ENCODE measurements at places on chromosomes 16 and 17. TPM values are rescaled to one million over a fixed set of nuclear protein-coding genes. Genes with fewer than 3 reads are reported as not detected.

Gene WSCD1
- total RNA-seq, result 41.3 TPM

Gene RPS2
- total RNA-seq, result 3,079 TPM

Gene KLHL10
- total RNA-seq, result 0.65 TPM

Gene TMEM204
- total RNA-seq, result not detected

DNA sequence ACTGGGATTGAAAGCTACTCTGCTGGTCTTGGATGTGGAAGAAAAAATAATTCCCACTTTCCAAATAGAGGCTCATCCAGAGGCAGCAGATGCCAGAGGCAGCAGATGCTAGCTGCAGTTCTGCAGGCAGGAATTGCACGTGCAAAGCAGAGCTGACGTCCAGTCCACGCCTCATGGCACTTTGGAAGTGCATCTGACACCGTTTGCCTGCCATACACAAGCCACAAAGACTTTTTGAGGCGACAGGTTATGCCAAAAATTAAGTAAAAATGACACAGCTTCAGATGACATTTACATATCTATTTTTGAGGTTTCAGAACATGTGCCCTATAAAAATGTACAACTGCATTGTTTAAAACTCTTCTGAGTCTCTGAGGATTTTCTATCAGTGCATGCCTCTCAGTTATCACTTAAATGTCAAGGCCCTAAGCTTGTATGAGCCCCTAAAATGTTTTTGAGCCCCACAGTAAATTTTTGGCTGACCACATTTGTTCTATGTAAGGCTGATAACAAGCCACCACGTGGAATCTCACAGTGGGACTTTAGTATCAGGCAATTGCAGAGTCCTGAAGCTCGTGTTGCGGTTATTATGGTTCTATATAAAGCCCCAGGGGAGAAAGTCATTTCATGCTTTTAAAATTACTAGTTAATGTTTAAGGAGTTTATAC, 239.2 kb downstream of the PRKCA start:
- DNase-seq, result no peak
- no peaks in the 10 kb centered on the region for H3K36me3 ChIP-seq
- H3K27me3 ChIP-seq, result no peaks in the 10 kb centered on the region
- H3K27ac ChIP-seq, result no peak overlapping the region

DNA sequence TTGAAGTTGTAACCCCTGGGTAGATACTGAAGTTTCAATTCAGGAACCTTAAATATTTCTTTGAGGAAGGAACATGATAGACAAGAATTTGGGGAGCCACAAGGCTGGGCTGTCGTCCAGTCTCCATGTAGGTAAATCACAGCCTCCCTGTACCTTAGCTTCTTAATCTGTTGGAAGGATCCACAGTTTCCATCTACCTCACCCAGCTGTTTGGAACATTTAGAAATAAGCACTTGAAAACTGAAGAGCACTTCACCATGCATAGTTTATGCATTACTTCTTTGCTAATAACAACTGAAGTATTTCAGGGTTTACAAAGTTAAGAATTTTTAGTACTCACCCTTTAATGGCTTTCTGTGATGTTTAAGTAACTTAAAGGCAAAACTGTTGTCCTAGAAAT, 17.2 kb downstream of the TXNDC11 start:
- H3K27me3 ChIP-seq, result no peaks in the 10 kb centered on the region
- no peak overlapping the region for H3K27ac ChIP-seq
- H3K36me3 ChIP-seq, result no peaks in the 10 kb centered on the region
- no peaks in the 10 kb centered on the region for H3K4me1 ChIP-seq
- no peak for DNase-seq

DNA sequence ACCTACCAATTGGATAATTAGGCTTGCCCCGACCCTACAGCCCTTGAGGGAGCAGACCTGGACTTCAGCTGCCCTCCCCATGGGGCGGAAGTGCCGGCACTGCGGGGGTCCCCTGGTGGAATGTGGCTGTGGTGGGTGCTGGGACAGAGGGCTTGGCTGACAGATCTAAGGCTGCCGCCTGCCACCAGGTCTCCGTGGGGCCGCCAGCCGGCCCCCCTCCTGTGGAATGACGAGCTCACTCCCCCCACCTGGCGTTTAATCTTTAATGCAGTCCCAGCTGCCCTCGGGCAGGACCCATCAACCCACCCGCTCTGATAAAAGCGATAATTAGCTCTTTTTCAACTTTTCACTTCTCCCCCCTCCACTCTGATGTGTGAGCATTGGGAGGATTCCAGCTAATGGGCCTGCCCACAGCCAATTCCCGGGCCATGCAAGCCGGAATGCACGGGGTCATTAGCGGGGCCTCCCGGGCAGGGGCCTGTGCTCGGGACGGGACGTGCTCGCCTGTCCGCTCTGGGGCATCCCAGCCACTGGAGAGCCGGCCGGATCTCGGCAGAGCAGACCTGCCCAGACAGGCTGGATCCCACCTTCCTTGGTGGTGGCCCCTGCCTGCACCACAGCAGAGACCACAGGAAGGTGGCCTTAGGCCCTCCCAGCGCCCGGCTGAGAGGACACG, 28.3 kb upstream of the GOSR2 start:
- no peak overlapping the region for H3K27ac ChIP-seq
- DNase-seq, result peak; percentile 39
- H3K36me3 ChIP-seq, result no peaks in the 10 kb centered on the region
- H3K4me3 ChIP-seq, result no peak overlapping the region
- H3K27me3 ChIP-seq, result no peaks in the 10 kb centered on the region

DNA sequence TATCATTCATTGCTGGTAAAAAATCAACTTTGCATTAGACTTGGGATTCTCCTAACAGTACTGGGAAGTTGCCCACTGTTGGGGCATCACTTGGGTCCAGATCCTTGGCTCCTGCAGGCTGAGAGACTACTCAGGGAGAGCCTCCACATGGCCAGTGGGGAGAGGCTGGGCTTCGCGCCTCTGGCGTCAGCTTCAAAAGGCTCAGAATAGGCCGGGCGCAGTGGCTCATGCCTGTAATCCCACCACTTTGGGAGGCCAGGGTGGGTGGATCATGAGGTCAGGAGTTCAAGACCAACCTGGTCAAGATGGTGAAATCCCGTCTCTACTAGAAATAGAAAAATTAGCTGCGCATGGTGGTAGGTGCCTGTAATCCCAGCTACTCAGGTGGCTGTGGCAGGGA, 3.4 kb upstream of the CSHL1 start:
- peaks cover 4% of the 10 kb centered on the region for H3K27me3 ChIP-seq
- H3K36me3 ChIP-seq, result no peaks in the 10 kb centered on the region
- no peak overlapping the region for H3K27ac ChIP-seq
- no peak overlapping the region for H3K4me3 ChIP-seq

GRCh38 chr17:2916461-2916860, 120.2 kb downstream of the RAP1GAP2 start:
- no peak for DNase-seq
- no peaks in the 10 kb centered on the region for H3K4me1 ChIP-seq
- H3K27me3 ChIP-seq, result no peaks in the 10 kb centered on the region
- no peak overlapping the region for H3K27ac ChIP-seq
- no peak overlapping the region for H3K4me3 ChIP-seq
- H3K36me3 ChIP-seq, result no peaks in the 10 kb centered on the region

GRCh38 chr17:4014148-4014927, 50.1 kb upstream of the ATP2A3 start:
- no peaks in the 10 kb centered on the region for H3K4me1 ChIP-seq
- H3K4me3 ChIP-seq, result no peak overlapping the region
- no peak for DNase-seq
- no peaks in the 10 kb centered on the region for H3K27me3 ChIP-seq
- H3K36me3 ChIP-seq, result no peaks in the 10 kb centered on the region

DNA sequence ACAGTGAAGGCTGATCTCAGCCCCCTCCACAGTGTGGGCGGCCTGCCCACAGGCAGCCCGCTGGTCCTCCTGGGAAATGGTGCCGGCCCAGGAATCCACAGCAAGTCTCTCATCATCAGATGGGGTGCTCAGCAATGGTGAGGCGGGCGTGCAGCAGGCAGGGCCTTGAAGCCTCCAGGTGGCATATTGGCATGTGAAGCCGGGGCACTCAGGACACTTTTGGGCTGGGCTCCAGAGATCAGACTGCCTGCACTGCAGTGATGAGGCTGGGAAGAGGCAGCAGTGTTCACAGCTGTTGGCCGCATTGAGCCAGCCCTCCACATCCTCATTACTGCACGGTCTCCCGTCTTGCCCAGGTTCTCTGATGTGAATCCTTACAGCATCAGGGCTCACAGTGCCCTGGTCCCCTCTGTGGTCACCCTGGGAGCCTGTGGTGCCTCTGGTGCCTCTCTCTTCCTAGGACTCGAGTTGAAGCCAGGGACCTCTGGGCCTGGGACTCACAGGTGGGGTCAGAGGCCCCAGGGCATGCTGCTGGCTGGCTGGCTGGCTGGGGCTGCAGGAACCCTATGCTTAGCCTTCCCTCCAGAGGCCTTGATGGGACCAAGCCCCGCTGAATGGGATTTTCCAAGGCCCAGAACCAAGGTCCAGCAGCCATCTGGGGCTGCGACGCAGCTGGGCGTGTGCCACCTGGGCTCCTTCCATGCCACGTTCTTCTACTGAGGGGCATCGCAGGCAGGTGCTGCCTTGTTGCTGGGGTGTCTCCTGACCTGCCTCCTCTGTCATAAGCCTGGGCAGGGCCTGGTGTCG, 48.6 kb downstream of the TNFRSF13B start:
- no peaks in the 10 kb centered on the region for H3K27me3 ChIP-seq
- no peak for DNase-seq

DNA sequence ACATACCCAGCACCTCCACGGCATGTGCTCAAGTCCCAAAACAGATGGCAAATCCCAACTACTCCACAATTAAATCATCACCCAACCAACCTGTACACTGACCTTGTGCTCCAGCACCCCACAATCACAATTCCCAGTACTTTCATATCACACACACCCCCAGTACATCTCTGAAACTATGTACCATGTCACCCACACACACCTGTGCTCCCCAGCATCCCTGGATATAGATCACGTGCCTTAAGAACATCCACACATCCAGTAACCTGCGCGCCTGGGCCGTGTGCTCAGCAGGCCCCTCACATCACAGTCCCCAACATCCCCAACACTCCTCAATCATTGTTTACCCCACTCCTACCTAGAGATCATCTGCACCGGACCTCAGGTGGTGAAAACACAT, 2.1 kb downstream of the NLGN2 start:
- no peak for DNase-seq
- H3K4me3 ChIP-seq, result no peak overlapping the region
- H3K4me1 ChIP-seq, result peaks cover 19% of the 10 kb centered on the region
- no peaks in the 10 kb centered on the region for H3K27me3 ChIP-seq
- peaks cover 8% of the 10 kb centered on the region for H3K36me3 ChIP-seq

DNA sequence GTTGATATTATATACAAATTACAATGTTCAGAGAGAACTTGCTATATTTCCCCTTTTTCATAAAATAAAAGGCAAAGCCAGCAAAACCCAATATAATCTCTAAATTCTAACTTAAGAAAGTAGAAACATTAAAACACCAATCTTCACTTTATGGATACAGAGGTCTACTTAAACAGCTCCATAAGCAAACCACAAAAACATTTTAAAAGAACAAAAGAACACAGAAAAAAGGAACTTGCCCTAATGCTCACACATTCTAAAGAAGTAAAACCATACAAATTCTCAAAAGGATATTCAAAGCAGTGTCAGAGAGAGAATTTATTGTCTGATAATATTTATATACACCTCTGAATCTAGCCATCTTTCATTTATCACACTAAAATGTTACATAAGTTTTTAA, 606 bp downstream of the ABCA10 start:
- no peaks in the 10 kb centered on the region for H3K36me3 ChIP-seq
- DNase-seq, result no peak
- H3K27me3 ChIP-seq, result no peaks in the 10 kb centered on the region

DNA sequence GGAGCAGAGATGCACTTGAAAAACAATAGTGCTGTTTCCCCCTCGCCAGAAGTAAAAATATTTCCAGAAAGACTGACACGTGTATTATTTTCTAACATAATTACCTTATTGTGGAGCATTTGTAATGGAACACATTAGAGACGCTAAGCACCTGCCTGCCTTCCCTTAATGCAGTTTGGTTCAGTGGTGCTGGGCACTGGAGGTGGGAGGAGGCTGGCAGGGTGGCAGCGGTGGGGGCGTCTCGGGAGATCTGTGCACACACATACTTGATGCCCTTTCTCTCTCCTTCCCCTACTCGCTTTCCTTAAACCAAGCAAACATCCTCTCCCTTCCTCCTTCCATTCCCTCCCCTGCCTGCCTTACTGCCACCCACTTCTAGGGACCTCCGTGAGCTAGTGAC, 156.6 kb upstream of the SDK2 start:
- no peaks in the 10 kb centered on the region for H3K27me3 ChIP-seq
- H3K36me3 ChIP-seq, result no peaks in the 10 kb centered on the region
- no peak overlapping the region for H3K4me3 ChIP-seq
- DNase-seq, result no peak
- H3K27ac ChIP-seq, result no peak overlapping the region

DNA sequence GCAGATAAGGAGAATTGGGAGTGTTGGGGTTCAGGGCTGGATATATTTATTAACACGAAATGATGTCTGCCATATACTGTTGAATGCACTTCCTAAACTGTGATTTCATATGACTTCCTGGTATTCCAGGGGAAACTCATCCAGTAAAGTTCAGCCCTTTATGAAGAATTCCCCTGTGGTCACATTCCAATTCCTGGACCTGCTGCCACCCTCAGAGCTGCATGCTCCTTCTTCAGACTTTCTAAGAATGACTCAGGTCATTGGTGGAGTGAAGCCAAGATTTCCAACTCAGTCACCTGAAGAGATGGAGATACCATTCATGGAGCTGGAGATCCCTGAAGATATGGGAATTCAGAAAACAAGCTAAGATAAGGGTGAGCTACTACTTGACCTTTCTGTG, 114.2 kb upstream of the TMEM97 start:
- H3K4me1 ChIP-seq, result no peaks in the 10 kb centered on the region
- H3K36me3 ChIP-seq, result no peaks in the 10 kb centered on the region
- H3K27ac ChIP-seq, result no peak overlapping the region
- H3K4me3 ChIP-seq, result no peak overlapping the region
- H3K27me3 ChIP-seq, result no peaks in the 10 kb centered on the region

DNA sequence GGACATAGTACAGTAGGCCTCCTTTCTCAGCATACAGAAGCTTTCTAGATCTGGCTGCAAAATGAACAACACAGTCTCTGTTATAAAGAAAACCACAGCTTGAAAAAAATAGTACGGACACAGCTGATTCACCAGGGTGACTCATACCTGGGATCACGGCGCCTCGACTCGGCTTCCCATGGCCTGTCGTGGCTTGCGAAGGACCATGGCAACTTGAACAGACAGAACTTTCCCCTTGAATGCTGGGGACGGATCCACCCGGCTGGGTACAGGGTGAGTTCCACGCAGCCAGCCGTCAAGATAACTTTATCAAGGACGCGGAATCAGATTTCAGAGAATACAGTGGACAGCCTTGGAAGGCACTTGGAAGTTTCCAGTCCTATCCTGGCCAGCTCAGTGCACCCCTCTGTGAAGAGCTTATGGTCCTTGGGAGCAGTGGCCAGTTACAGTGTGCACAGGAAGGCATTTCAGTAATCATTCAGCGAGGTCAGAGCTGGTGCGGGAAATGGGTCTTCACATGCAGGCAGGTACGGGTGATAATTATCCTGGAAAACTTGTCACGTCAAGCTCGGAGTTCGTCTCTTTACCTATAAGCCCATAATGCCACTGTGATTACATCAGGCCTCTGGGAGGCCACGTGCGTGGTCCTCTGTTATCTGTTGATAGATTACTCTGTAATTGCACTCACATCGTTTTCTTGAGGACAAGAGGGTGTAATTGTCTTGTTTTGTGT, 57.9 kb upstream of the MAF start:
- no peak overlapping the region for H3K27ac ChIP-seq
- H3K36me3 ChIP-seq, result no peaks in the 10 kb centered on the region
- no peaks in the 10 kb centered on the region for H3K27me3 ChIP-seq
- H3K4me3 ChIP-seq, result no peak overlapping the region

Data from neural progenitor cell (in vitro differentiated cells).